ENCODE measurements at places on chromosomes 1 and 21. TPM values are rescaled to one million over a fixed set of nuclear protein-coding genes. Genes with fewer than 3 reads are reported as not detected.
A peak's percentile ranks its signal among the peaks of the same experiment; 100 is the strongest.

TEX38 gene
- polyA plus RNA-seq = 0.33 TPM

DNA sequence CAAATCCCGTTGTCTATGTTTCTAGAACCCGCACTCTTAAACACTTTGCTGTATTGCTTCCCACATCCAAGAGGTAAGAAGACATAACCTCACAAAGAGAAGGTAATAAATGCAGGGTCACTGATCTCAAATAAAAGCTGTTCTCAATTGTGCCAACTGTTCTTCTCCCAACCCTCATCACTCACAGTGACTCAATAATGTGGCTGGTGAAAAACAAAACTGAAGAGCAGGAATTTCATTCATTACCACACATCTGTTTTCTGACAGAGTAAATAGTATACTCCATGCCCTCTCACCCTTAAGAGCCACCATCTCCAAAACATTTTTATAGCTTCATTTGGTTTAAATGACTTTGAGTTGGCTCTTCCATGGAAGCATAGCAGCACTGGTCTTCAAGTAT lies 6.2 kb upstream of the ERICH3 start:
- DNase-seq = no peak

RER1 gene
- polyA plus RNA-seq = 122 TPM

- no peak for DNase-seq
Observed at GRCh38 chr1:93667642-93668041, 14.0 kb downstream of the BCAR3 start.

GRCh38 chr1:185241127-185241526 lies 75.9 kb downstream of the IVNS1ABP start:
- DNase-seq = no peak

DMRTA2 gene
- polyA plus RNA-seq = not detected

PGLYRP4 gene
- not detected for polyA plus RNA-seq

- DNase-seq = no peak
Observed at GRCh38 chr1:29258189-29258975, 22.1 kb downstream of the PTPRU start.

CACNA1E gene
- polyA plus RNA-seq = 0.19 TPM

FMO4 gene
- polyA plus RNA-seq = 19.8 TPM

- no peak for DNase-seq
Observed at GRCh38 chr1:177427811-177428210, 257.1 kb downstream of the BRINP2 start.

GRCh38 chr1:235741294-235741693 lies 91.7 kb upstream of the GNG4 start:
- no peak for DNase-seq

DNA sequence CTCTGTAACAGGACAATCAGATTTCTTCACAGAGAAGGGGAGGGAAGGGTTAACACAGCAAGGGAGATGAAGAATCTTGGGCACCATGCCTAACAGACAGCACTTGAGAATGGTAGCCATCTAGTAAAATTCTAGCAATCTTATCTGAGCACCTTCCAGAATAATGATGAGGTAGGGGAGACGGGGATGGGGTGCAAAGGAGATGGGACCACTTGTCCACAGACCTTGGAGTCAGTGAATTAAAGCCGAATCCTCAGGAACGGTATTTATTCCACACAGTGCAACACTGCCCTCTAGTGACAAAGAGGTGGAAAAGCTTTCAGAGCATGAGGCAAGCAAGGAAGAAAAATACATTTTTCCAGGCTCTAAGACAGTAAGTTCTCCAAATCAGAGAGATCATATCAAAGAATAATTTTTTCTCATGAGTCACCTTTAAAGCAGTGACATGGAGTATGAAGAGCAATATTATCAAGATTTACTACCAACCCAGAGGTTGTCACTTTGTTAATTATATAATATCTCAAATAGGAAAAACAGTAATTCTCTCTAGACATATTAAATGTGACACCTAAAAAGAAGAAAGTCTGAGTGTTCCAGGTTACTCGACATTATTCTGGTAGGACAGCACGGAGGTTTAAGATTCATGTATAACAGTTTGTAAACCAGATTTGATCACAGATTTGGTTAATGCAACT lies 43.3 kb upstream of the LPAR3 start:
- DNase-seq = peak; percentile 59

- DNase-seq = no peak
Observed at GRCh38 chr1:226480461-226480860, 68.1 kb upstream of the STUM start.

LCE1D gene
- polyA plus RNA-seq = not detected

DNA sequence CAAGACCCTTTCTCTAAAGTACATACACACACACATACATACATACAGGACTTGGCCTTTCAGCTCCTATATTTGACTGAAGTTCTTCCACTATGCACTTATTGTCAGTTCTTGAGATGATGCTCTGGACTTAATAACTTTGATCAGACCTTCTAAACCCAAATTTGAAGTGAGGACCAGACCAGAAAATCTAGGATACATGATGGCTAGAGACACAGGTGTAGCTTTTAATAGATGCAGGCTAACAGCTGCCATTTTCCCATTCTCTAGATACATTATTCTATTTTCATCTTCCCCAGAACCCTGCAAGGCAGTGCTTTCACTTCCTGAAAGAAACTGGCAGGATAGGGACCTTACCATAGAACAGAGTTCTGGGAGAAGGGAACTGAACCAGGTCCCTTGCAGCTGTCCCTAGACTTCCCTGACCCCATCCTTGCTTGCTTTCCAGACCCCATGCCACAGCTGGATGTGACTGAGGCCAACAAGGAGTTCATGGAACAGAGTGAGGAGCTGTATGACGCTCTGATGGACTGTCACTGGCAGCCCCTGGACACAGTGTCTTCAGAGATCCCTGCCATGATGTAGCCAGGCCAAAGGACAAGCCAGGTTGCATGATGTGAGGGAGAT lies 14.9 kb upstream of the RAB42 start:
- no peak for DNase-seq

GRCh38 chr1:151210830-151211229 lies 12.5 kb downstream of the PIP5K1A start:
- DNase-seq = no peak

DNA sequence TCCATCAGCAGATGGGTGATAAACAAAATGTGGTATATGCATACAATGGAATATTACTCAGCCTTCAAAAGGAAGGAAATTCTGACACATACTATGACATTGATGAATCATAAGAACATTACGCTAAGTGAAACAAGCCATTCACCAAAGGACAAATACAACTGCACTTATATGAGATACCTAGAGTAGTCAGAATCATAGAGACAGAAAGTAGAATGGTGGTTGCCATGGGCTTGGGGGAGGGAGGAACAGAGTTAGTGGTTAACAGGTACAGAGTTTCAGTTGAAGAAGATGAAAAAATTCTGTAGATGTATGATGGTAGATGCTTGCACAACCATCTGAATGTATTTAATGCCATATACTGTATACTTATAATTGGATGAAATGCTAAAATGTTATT lies 39.1 kb upstream of the KCNK2 start:
- no peak for DNase-seq

PHF13 gene
- 26.9 TPM for polyA plus RNA-seq

GRCh38 chr1:89042491-89042890 lies 19.8 kb upstream of the GBP3 start:
- DNase-seq = no peak

- DNase-seq = no peak
Observed at GRCh38 chr1:36497207-36497606, 14.5 kb upstream of the CSF3R start.
